Mammary microvascular endothelial cell (primary cell): ENCODE measurements at places on chromosomes 13 and 19. TPM values are rescaled to one million over a fixed set of nuclear protein-coding genes. Genes with fewer than 3 reads are reported as not detected.

ZNF615 gene
- total RNA-seq, result 5.1 and 7.7 TPM in 2 replicates

PRX gene
- total RNA-seq, result 0.73 and 1.1 TPM in 2 replicates

INAFM1 gene
- total RNA-seq, result 1.5 and 2.1 TPM in 2 replicates

FARP1 gene
- 20.9 and 22.5 TPM in 2 replicates for total RNA-seq

AMER2 gene
- total RNA-seq, result not detected in 2 replicates

RGCC gene
- 217 and 221 TPM in 2 replicates for total RNA-seq

OXGR1 gene
- not detected in 2 replicates for total RNA-seq

LCP1 gene
- total RNA-seq, result 13.2 and 20.1 TPM in 2 replicates

RFXAP gene
- 2.0 and 2.6 TPM in 2 replicates for total RNA-seq

FGF22 gene
- total RNA-seq, result not detected in 2 replicates

SOX1 gene
- total RNA-seq, result not detected in 2 replicates

KLK14 gene
- not detected in 2 replicates for total RNA-seq

LILRB2 gene
- total RNA-seq, result not detected in 2 replicates

SULT2A1 gene
- total RNA-seq, result not detected in 2 replicates

GRIN3B gene
- total RNA-seq, result 0.53 and 2.6 TPM in 2 replicates

CAMSAP3 gene
- 0.10 TPM in 1 of 2 replicates, not detected in the other for total RNA-seq

DNAAF3 gene
- total RNA-seq, result 0.79 and 1.8 TPM in 2 replicates

BCAM gene
- total RNA-seq, result 22.6 and 33.0 TPM in 2 replicates

ZNF418 gene
- 0.40 and 2.2 TPM in 2 replicates for total RNA-seq

TEX101 gene
- not detected in 2 replicates for total RNA-seq

WDR87 gene
- total RNA-seq, result not detected in 2 replicates

ZNF8 gene
- 3.1 and 3.5 TPM in 2 replicates for total RNA-seq

FCHO1 gene
- 0.87 and 3.3 TPM in 2 replicates for total RNA-seq

KLK4 gene
- not detected in 2 replicates for total RNA-seq

CCDC8 gene
- 0.60 and 0.69 TPM in 2 replicates for total RNA-seq

C1QTNF9B gene
- not detected in 2 replicates for total RNA-seq

ZNF567 gene
- 3.7 and 4.4 TPM in 2 replicates for total RNA-seq

ZNF20 gene
- 1.9 and 2.1 TPM in 2 replicates for total RNA-seq

ZNF546 gene
- total RNA-seq, result 1.7 and 5.2 TPM in 2 replicates

ZNF681 gene
- 1.3 TPM in 2 replicates for total RNA-seq

GPR180 gene
- 9.5 and 10.0 TPM in 2 replicates for total RNA-seq

CALR gene
- 1,347 and 1,380 TPM in 2 replicates for total RNA-seq

MUC16 gene
- total RNA-seq, result not detected in 2 replicates

KIR2DL3 gene
- not detected in 2 replicates for total RNA-seq

SRRM5 gene
- 0.33 TPM in 1 of 2 replicates, not detected in the other for total RNA-seq

SBK3 gene
- 0.27 and 0.39 TPM in 2 replicates for total RNA-seq

GGN gene
- 0.94 and 2.9 TPM in 2 replicates for total RNA-seq

CLDN10 gene
- total RNA-seq, result not detected in 2 replicates

ZNF442 gene
- 0.94 and 2.5 TPM in 2 replicates for total RNA-seq

C19orf18 gene
- total RNA-seq, result 0.13 TPM in 1 of 2 replicates, not detected in the other

CEACAM5 gene
- total RNA-seq, result not detected in 2 replicates

CADM4 gene
- total RNA-seq, result 1.1 and 1.6 TPM in 2 replicates

ZSCAN18 gene
- total RNA-seq, result 19.2 and 20.1 TPM in 2 replicates

DDA1 gene
- total RNA-seq, result 60.0 TPM in 2 replicates

RASGRP4 gene
- not detected in 2 replicates for total RNA-seq

SIGLEC5 gene
- total RNA-seq, result 0.27 and 0.69 TPM in 2 replicates

SOHLH2 gene
- total RNA-seq, result 0.13 TPM in 1 of 2 replicates, not detected in the other

SIGLECL1 gene
- total RNA-seq, result not detected in 2 replicates

SIAH3 gene
- total RNA-seq, result not detected in 2 replicates

PNMA8A gene
- total RNA-seq, result 0.80 and 0.84 TPM in 2 replicates

TMC4 gene
- total RNA-seq, result not detected in 2 replicates

IGSF23 gene
- total RNA-seq, result 1.2 and 1.3 TPM in 2 replicates

CYSLTR2 gene
- not detected in 2 replicates for total RNA-seq

SIX5 gene
- total RNA-seq, result 8.6 and 9.2 TPM in 2 replicates

PSG6 gene
- not detected in 2 replicates for total RNA-seq

CEBPG gene
- 25.3 and 29.2 TPM in 2 replicates for total RNA-seq

MAST1 gene
- 2.6 TPM in 1 of 2 replicates, not detected in the other for total RNA-seq
